ENCODE measurements at places on chromosomes 7 and 10. TPM values are rescaled to one million over a fixed set of nuclear protein-coding genes. Genes with fewer than 3 reads are reported as not detected.

The LOXL4 gene
- total RNA-seq: 14.3 TPM

The PTF1A gene
- total RNA-seq: not detected

The RAB19 gene
- total RNA-seq: not detected

The GPR15LG gene
- total RNA-seq: not detected

The ZNF804B gene
- total RNA-seq: not detected

The NACAD gene
- 5.5 TPM for total RNA-seq

The ACTR3C gene
- not detected for total RNA-seq

The TMEM236 gene
- total RNA-seq: 0.09 TPM

The SLC13A1 gene
- not detected for total RNA-seq

The MASTL gene
- total RNA-seq: 16.4 TPM

The ECHS1 gene
- 33.0 TPM for total RNA-seq

The CPN1 gene
- total RNA-seq: not detected

The PVRIG gene
- total RNA-seq: not detected

The BRAT1 gene
- total RNA-seq: 22.3 TPM

The LRIT1 gene
- not detected for total RNA-seq

The PRTFDC1 gene
- total RNA-seq: 39.6 TPM

The HABP2 gene
- not detected for total RNA-seq

The CYREN gene
- 46.4 TPM for total RNA-seq

The AKR1C2 gene
- total RNA-seq: 376 TPM

The TEX47 gene
- not detected for total RNA-seq

The PARP12 gene
- total RNA-seq: 14.0 TPM

The CCL24 gene
- not detected for total RNA-seq

The EN2 gene
- total RNA-seq: not detected

The NYAP1 gene
- total RNA-seq: 0.81 TPM

The SGMS1 gene
- total RNA-seq: 61.2 TPM

The GPR158 gene
- 0.49 TPM for total RNA-seq

The GET4 gene
- total RNA-seq: 14.2 TPM

The TFEC gene
- 0.36 TPM for total RNA-seq

The PLEKHS1 gene
- total RNA-seq: not detected

The GPR146 gene
- 1.2 TPM for total RNA-seq

The CALML5 gene
- total RNA-seq: not detected

The ENTPD1 gene
- total RNA-seq: 0.16 TPM

The DRGX gene
- total RNA-seq: not detected

The ACHE gene
- 0.16 TPM for total RNA-seq

The CH25H gene
- not detected for total RNA-seq

The GHRHR gene
- not detected for total RNA-seq

The SEC61G gene
- total RNA-seq: 764 TPM

The MRPS24 gene
- 137 TPM for total RNA-seq

The DPP6 gene
- not detected for total RNA-seq

The VPS37D gene
- total RNA-seq: 1.9 TPM

Measured in fibroblast of the aortic adventitia (primary cell).